ENCODE measurements at places on chromosomes 3 and 15.

GRCh38 chr15:91862891-91863504 lies 9.5 kb downstream of the SLCO3A1 start:
- no peak for DNase-seq

DNA sequence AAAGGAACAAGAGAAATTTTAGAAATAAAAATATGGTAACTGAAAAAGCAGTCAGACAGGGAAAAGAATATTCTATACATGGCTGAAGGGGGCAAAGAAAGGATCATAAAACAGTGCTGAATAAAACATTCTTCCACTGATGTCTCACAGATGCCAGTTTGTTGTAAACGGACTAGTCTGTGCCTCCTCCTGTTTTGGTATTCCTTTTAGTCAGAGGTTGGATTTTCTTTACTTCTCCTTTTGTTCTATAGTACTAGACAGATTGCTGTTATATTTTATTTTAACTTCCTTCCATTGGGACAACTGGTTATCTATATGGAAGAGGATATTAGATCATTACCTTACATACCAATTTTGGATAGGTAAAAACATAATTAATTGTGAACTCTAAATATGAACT lies 16.0 kb upstream of the GNB5 start:
- no peak for DNase-seq

DNA sequence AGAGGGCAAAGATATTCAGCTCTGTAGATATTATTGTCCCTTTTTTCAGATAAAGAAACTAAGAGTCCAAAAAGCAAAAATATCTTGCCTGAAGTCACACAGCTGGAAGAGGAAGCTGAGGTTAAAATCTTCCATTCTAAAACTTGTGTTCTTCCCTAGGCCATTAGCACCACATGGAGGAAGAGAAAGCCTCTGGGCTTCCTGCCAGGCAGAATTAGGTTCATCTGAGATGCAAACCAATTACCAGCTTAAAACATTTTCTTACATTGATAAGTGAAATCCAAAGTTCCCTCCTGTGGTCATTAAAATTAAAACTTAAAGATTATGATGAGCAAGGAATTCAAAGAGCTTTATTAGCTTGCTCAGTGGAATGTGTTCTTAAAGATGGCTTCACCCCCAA lies 235.3 kb upstream of the SETMAR start:
- no peak for DNase-seq

- DNase-seq: no peak
Measured at GRCh38 chr3:180875124-180875698, 37.3 kb upstream of the FXR1 start.

DNA sequence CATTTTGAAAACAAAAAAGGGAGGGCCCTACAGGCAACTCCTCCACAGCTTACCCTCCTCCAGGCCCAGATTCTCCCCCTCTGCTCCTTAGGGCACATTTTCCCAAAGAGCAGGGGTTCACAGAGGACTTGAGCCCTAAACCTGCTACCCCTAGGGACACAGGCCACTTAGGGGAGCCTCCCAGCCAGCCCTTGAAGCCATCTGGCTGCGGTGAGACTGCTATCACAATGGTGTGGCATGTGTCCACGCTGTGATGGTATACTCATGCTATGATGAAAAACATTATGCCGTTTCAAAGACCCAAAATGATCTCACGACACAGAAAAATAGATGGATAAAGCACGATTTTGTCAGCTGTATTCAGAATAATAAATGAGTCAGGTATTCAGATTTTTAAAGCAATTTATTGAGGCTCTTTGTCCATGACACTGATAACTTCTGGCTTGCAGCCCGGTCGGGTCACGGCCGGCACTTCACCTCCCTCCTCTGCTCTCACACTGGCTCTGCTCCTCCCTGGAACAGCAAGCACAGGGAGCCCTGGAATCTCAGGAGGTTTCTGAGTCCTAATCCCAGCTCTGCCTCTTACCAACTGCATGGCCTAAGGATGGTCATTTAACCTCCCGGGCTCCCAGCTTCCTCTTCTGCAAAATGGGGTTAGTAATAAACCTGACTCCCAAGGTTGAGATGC lies 115.3 kb downstream of the MEGF11 start:
- DNase-seq: no peak

DNA sequence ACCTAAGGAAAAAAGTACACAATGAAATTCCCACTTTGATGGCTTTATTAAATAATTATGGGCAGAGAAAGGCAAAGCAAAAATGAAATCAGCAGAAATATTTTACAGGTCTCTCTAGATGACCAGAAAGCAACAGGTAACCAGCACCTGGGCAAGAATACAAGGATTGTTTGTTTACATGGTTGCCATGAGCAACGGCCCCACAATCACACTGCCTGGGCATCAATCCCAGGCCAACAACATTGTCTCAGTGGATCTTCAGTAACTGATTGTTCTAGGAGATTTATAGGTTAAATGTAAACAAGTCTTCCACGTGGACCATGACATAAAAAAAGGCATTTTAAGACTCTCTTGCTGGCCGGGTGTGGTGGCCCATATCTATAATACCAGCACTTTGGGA lies 82.6 kb downstream of the PDZRN3 start:
- no peak for DNase-seq

GRCh38 chr3:50205413-50206276 lies 574 bp downstream of the SLC38A3 start:
- DNase-seq: no peak

GRCh38 chr3:88767746-88768145 lies 339.7 kb upstream of the EPHA3 start:
- no peak for DNase-seq

GRCh38 chr3:105938806-105939205 lies 70.0 kb upstream of the CBLB start:
- no peak for DNase-seq

DNA sequence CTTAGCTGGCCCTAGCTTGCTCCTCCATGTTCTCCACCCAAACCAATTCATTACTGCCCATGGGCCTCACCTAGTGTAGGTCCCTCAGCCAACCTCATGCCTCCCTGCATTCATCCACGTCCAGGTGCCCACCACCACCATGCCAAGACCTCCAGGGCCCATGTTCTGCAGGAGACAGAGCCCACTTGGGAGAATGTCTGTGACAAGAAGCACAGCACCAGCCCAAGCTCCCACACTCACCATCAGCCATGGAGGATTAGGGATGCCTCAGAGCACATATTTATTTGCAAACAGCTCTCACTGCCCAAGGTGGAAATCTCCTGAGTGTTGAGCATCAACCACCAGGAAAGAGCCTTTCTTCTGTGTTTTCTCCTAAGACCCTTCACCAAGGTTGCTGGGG lies 43.4 kb upstream of the ACAN start:
- DNase-seq: no peak

DNA sequence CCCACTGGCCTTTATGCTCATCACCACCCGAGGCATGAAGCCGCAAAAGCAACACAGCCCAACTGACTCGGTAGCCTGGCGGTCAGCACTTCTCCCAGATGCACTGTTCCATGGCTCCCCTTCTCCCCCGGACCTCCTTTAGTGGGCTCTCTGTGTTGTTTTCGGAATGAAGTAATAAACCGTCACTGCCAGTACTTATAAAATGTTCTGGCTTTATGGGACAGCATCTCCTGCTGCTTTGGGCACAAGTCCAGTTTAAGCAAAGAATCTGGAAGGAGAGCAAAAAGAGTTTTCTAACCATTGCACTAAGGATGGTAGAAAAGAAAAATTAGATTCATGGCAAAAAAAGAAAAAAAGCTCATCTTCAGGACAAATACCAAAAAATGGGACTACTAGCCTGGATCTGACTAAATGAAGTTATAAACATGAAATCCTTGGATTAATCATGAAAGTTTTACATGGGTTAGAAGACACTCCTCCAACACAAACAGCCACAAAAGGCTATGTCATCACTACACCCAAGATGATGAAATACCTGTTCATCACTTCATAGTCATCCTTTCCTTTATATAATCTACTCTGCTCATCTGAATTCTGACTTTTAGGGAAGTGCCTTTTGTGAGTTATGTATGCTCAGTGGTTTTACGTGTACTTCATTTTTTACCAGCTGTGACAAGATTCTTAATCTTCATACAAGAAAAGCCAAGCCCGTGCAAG lies 89.5 kb upstream of the UBE2E2 start:
- no peak for DNase-seq

DNA sequence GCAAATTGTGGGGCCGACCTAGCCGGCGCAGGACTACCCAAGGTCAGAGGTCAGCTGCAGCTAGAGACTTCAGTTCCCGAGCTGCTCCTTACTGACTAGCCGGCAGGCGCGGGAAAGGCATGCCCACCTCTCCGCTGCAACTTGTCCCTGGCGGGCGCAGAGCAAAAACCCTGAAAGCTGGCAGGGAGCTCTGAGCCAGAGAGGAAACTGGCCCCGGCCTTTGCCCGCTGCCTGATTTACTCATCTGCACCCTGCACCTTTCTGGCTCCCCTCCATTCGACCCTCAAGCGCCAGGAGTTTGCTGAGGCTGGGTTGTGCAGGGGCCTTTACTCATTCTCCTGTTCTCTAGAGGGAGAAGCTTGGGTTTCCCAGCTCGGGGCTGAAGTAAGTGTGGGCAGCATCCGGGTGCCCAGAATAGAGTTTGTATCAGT lies 1.5 kb downstream of the ZIC4 start:
- DNase-seq: no peak

DNA sequence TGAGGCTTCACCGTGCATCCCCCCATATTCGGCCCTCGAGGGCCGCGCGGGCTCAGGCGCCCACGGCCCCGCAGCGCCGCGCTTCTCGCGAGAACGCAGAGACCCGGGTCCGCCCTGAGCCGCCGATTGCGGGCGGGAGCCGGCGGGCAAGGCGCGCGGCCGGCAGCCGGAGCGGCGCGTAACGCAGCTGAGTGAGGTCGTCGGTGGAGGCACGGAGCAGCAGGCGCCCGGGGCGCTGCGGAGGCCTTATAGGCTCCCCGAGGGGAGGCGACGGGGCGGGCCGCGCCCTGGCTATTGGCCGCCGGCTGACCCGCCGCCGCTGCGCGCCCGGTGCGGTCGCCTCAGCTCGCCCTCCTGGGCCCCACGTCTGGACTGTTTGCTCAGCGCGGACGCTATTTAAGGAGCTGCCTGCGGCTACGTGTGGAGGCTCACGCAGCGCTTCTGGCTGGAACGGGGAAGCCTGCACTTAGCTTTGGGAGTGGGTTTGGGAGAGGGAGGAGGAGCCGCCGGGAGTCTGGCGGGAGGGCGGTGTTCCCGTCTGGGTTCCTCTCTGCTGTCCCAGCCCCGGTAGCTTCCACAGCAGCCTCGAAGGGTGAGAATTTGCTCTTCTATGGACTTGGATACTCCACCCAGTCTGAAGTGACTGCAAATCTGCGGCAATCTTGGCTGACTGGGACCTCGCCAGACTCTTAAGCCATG lies at the start of gene PLOD2:
TSS of gene PLOD2 (minus strand) at position 221 of the 699 bp plus-strand sequence. CDS start at position 26, 195 bp downstream.
- no peak for DNase-seq

- DNase-seq: no peak
Measured at GRCh38 chr15:45174069-45174468, 13.7 kb downstream of the SHF start.

- DNase-seq: no peak
Measured at GRCh38 chr3:137199678-137200077, 241.9 kb downstream of the IL20RB start.

DNA sequence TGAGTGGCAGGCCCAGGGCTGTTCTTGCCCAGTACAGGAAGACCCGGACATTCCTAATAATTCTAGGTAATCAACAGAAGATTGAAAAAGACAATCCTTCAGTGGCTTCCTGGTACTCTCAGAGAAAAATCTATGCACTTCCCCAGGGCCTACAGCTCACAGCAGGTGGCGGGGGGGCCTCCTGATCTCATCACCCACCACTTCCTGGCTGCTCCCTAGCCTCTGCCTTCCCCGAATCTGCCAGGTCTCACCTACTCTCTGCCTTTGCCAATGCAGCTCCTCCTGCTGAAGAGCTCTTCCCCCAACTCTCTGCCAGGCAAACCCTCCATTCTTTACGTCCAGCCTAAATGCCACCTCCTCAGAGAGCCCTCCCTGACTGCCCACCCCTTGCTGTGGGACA lies 37.5 kb downstream of the EHD4 start:
- DNase-seq: peak; percentile 10

- DNase-seq: no peak
Measured at GRCh38 chr3:183737116-183737515, 39.5 kb downstream of the YEATS2 start.

- no peak for DNase-seq
Measured at GRCh38 chr15:71611553-71612396, 198.6 kb upstream of the NR2E3 start.

DNA sequence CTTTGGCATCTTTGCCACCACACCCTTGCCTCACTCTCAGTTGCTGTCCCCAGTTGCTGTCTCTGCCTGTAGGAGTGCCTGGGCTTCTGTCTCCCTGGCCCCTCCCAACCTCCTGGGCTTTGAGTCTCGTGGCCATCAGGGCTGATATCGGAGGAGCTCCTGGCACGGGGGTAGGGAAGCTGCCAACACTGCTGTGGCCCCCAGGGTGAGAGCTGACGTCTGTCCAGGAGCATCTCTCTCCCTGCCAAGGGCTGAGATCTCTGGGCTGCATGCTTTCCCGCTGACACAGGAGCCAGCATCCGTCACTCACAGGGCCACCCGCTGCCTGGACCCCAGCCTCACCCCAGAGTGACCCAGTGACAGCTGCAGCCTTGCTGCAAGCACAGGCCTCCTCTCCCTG lies 47.4 kb downstream of the EXOG start:
- no peak for DNase-seq

DNA sequence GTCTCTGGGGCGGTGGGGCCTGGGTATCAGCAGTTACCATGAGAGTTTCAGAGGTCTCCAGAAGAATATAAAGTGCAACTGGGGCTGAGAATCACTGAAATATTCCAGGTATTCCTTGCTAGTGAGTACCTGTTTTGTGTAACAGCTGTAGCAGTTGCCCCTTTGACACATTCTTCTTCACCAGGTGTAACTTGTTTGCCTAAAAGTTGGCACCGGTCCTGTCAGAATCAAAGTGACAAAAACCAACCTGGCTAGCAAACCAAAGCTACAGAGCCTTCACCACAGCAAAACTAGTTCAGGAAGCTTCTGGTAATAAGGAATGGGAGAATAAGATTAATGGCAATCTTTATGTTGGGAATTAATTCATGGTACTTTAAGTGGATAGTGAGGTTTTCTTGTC lies 296.0 kb downstream of the NAALADL2 start:
- no peak for DNase-seq

GRCh38 chr3:108834551-108834950 lies 12.0 kb downstream of the TRAT1 start:
- DNase-seq: no peak

DNA sequence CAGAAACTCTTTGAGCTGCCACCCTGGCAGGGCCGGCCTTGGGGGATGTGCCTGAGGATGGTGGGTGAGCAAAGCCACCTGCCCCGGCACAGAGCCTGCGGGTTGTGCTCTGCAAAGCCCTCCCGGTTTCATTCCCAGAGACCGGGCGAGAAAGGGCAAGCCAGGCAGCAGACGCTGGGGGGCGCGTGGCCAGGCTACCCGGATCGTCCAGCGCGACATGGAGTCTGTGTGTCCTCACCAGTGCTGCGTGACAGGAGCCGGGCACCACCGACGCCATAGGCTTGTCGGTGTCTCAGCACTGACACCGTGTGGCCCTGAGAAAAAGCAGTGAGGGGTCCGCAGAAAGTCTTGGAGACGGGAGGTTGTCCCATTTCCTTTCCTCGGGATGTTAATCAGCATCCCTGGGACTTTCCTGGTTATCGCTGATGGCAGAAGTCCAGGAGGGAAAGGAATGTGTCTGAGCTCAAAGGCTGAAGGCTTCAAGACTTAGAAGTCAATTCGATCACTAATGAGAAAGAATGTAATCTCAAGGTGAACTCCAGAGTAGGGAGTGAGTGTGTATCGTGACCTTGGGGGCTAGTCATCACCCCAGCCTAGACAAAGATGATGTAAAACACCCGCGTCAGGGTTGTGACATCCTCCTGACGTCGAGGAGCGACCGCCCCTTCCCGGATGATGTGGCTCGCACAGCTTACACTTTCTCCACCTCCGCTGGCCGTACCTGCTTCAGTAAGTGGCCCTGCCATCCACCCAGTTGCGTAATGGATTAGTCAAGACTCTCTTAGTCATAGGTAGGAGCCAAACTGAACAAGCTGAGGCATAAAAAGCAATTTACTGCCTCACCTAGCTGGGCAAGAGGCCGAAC lies 36.3 kb upstream of the PLA2G4E start:
- DNase-seq: peak; percentile 13
